Mucosa of gallbladder (tissue), 1 donor: ENCODE measurements at places on chromosomes 13 and 19. TPM values are rescaled to one million over a fixed set of nuclear protein-coding genes. Genes with fewer than 3 reads are reported as not detected.

Gene KIR3DL2
- not detected for total RNA-seq

Gene PABPC3
- 0.14 TPM for total RNA-seq

DNA sequence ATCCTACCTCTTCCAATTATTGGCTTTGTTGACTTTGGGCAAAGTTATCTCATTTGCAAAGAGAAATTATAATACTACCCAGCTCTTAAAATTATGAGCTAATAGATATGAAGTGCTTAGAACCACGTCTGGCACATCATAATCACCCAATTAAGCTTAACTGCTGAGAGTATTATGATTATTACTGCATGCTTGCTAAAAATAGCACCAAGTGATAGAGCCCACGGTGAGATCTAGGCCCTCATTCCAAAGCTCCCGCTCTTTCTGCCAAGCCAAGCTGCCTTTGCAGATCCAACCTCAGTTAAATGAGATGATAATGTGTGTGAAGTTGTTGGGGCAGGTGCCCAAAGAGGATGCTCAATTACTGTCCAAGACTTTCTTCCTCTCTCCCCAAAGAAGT, 6.5 kb upstream of the EDDM13 start:
- no peak for DNase-seq

Gene ZNF836
- total RNA-seq = 16.7 TPM

Gene ZNF675
- total RNA-seq = 13.6 TPM

GRCh38 chr13:21823949-21824348, 153.1 kb downstream of the FGF9 start:
- no peak for DNase-seq

Gene CEACAM8
- total RNA-seq = not detected

DNA sequence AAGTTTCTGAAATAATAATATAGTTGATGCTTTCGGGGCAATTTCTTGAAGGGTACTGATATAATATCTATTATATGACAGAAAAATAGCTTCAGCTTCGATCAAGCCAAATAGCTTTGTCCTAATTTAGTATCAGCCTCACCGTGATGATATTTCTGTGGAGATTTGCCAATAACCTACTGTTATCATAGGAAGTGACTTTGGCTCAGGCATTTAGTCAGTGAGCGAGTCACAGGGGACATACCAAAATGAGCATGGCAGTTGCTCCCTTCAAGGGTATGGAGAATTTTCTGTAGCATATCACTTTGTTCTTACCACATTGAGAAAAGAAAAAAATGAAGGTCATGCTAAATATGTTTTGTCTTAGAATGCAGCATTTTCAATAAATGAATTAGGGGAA, 767.6 kb upstream of the SLITRK1 start:
- DNase-seq = no peak

GRCh38 chr13:106804991-106805390, 237.1 kb upstream of the ARGLU1 start:
- no peak for DNase-seq

GRCh38 chr19:50486823-50487515, 10.3 kb upstream of the GARIN5A start:
- DNase-seq = no peak

DNA sequence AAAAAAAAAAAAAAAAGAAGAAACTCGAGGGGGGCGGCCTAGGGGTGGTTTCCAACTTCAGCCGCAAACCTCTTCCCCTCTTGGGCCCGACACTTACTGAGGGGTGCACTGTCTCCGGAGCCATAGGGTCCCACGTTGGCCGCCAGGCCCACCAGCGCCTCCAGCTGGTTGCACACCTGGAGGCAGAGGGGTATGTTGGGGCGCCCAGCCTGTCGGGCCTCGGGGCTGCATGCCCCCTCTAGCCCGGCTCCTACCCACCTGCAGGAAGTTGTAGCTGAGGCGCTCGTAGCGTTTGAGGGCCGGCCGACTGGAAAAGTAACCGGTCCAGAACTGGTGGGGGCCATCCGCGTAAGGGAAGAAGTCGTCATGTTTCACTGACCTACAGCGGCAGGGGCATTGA, 8.6 kb downstream of the MAN2B1 start:
- DNase-seq = no peak

DNA sequence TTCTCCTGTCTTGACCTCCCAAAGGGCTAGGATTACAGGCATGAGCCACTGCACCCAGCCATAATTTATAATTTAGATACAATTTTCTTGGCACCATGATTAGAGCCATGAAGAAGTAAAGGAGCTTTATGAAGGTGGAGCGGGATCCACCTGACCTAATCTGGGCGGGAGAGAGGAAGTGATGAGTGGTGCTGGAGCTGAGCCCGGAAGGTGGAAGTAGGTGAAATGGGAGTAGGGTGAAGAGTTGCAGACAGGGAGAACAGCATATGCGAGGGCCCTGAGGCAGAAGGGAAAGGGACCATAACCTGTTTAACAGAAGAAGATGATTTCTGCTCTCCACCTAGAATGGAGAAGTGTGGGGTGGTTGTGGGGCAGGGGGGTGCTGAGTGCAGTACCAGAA, 4.2 kb downstream of the BLOC1S3 start:
- DNase-seq = no peak

DNA sequence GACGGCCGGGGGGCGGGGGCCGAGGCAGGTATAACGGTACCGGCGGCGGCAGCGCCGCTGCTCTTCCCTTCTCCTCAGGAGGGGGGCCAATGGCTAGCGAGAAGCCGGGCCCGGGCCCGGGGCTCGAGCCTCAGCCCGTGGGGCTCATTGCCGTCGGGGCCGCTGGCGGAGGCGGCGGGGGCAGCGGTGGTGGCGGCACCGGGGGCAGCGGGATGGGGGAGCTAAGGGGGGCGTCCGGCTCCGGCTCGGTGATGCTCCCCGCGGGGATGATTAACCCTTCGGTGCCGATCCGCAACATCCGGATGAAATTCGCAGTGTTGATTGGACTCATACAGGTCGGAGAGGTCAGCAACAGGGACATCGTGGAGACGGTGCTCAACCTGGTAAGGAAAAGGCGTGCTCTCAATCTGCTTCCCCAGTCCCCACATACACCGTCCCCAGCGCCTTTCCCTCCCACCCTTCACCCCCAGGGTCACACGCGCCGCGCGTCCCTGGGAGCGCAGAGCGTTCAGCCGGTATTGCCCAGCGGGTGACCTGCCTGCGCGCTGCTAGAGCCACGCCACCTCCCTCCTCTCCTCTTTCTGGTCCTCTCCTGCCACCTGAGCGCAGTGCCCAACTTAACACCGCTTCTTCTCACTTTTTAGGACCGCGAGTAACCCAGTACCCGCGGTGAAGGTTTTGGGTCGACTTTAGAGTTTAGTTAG, 814 bp downstream of the NBEA start:
- peak; percentile 18 for DNase-seq

Gene TIMM50
- total RNA-seq = 53.3 TPM

DNA sequence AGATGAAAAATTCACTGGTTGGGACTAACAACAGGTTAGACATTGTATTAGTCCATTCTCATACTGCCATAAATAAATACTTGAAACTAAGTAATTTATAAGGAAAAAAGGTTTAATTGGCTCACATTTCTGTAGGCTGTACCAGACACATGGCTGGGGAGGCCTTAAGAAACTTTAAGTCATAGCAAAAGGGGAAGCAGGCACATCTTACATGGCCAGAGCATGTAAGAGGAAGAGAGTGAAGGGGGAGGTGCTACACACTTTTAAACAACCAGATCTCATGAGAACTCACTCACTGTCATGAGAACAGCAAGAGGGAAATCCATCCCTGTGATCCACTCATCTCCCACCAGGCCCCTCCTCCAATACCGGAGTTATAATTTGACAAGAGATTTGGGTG, 125.9 kb downstream of the SUCLA2 start:
- DNase-seq = no peak

- DNase-seq = no peak
These were observed 784 bp downstream of the PIBF1 start for GRCh38 chr13:72782717-72783116.

Gene IGLON5
- total RNA-seq = 0.37 TPM

DNA sequence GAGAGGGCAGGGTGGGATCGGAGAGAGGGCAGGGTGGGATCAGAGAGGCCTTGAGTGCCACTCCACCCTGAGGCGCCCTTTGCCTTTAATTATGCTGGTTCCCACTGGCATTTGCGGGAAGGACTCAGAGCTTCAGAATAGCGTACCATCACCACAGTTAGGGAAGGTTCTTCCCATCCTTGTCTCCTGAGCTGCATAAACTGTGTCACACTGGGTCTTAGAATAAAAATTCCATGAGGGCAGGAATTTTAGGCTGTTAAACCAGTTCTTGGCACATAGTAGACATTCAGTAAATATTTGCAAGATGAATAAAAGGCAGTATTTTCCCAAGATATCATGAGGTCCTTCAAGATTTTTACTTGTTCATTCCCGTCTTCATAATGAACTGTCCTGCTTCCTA, 24.4 kb downstream of the PPP2R1A start:
- DNase-seq = no peak

Gene ADM5
- total RNA-seq = 1.3 TPM

- no peak for DNase-seq
These were observed 180.9 kb downstream of the B3GLCT start for GRCh38 chr13:31380715-31381114.

Gene SHFL
- 71.4 TPM for total RNA-seq

DNA sequence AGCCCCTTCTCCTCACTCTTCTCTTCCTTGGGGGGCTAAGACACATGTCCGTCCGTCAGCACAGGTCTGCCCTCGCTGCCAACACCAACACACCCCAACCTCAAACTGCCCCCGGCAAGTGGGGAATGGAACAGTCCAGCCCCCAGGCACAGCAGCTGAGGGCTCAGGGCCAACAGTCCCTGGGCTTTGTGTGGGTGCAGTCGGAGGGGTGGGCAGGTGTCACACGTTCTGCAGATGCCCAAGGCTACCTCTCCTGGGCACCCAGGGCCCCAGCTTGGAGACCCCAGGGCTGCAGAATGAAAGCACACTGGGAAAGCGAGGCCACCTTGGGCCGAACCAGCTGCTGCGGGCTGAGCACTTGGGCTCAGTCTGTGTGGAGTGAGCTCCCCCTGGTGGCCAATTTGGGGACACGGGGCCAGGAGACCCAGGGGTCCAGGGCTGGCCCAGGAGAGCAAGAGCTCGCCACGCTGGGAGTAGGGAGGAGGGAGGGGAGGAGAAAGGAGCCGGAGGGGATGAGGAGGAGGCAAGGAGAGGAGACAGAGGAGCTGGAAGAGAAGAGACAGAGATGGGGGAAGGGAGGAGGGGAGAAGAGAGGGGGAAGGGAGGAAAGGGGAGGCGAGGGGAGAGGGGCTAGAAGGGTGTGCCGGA, 14.0 kb upstream of the ATP8B3 start:
- peak; percentile 80 for DNase-seq

- DNase-seq = no peak
These were observed 706 bp upstream of the DNAJC3 start for GRCh38 chr13:95676105-95676761.

DNA sequence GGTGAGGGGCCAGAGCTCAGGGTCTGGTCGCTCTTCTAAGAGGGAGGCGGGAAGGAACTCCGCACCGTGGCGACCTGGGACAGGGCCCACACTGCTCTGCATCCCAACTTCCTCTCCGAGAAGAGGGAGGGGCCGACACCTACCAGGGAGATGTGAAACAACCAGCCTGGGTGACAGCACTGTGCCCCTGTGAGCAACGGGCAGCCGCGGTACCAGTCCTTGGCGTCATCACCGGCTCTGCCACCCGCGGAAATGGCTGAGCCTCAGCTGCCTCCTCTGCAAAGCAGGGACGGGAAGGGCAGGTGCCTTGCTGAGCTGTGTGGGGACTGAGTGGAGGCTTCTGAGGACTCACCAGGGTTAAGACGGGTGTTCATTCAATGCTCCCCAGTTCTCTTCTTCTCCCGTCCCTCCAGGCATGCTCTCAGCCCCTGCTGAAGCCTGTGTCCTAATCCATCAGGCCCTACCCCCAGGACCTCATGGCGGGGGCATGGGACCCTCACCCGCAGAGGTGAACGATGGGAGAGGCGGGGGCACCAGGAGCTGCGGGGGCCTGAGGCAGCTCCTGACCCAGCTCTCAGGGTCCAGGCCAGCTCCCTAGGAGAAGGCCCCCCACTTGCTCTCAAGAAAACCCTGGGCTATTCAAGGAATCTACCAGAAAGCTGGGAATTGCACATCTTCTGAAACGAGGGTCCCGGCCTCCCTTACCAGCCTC, 9.3 kb downstream of the ZNF787 start:
- DNase-seq = peak; percentile 51

GRCh38 chr19:2885736-2886135, 15.0 kb upstream of the ZNF57 start:
- DNase-seq = no peak

DNA sequence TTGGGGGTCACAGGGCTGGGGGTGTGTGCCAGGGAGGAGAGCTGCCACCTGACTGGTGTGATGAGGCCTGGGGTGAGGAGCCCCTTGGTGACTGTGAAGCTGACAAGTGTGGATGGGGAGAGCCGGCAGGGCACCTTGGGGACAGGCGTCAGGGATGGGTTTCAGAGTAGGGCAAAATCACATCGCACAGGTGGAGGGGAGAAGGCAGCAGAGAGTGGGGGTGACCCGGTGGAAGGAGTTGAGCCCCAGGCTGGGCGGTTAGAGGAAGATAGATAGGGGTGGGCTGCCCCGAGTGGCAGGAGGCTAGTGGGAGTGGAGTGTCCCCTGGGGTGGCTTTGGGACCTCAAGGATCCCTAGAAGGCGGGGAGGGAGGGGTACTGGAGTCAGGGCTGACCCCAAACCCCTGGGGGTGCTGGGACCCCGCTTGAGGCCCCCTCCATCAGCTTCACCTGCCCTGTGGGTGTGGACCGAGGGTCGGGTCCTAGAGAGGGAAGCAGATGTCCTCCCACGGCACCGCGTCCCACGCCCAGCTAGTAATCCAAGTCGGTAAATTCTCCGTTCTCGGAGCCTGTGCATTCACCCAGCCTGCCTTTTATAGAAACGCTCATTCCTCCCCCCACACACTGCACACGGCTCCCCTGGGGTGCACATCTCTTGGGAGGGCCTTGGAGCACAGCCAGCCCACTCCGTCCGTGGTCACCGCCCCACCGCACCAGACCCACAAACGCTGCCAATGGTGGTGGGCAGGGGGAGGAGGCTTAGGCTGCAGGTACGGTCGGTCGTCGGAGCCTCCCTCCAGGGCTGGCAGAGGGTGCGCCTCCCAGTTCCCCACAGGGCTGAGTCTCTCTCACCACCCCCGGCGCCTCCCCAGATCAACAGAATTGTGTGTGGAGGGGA, 2.4 kb downstream of the CTXN1 start:
- no peak for DNase-seq

GRCh38 chr13:18951412-18951811, 230.2 kb downstream of the TUBA3C start:
- no peak for DNase-seq

GRCh38 chr13:113902986-113903775, 39.3 kb upstream of the GAS6 start:
- DNase-seq = no peak

DNA sequence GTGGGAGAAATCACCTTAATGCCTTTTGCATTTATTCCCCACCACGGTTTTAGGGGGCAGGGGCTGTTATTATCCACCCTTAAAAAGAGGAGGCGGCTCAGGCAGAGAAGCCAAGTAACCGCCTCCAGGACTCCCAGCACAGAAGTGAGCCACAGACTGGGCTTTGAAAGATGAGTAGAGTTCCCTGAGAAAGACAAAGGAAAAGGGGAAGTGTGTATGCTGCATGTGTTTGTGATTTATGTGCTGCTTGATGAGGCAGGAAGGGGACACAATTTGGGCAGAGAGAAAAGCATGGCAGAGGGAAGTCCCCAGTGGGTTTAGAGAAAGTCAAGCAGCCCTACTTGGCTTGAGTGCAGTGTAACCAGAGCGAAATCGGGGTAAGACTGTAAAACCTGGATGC, 85.0 kb downstream of the DOCK9 start:
- no peak for DNase-seq
